Stimulated activated naive CD4-positive, alpha-beta T cell (primary cell): ENCODE measurements at places on chromosomes 11 and 22.

DNA sequence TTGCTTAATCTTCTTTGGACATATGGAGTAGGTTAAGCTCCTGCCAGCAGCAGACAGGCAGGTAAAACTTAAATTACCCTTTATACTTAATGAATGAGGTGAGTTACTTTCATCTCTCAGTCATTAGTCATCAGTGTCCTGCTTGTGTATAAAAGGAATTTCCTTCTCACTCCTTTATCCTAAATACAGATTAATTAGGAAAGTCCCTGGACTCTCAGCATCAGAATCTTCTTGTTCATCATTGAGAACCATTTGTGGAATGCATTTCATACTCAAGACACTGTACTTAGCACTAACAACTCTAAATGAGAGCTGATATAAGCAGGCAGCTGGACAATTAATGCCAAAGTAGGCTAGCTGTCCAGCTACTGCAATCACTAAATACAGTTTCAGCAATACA, 630.4 kb downstream of the METTL15 start:
- no peak for DNase-seq

- DNase-seq, result no peak
Measured at GRCh38 chr22:42717197-42717928, 3.3 kb downstream of the A4GALT start.

DNA sequence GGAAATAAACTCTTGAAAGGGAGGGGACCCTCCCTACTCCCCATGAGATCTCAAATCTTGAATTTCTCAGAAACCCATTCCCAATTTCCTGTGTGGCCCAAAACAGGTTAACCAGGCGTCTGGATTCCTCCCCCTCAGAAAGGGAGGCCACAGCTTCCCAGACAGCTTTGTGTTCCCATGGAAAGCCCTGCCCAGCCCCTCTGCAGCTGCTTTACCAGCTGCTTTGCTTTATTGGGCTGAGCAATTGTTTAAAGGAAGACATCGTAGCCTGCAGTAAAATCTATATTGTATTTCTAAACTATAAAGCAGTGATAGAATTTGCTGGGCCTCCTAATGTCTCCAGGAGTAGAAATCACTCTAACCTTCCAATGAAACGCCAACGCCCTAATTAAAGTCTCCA, 97.4 kb downstream of the CHST1 start:
- DNase-seq, result no peak

DNA sequence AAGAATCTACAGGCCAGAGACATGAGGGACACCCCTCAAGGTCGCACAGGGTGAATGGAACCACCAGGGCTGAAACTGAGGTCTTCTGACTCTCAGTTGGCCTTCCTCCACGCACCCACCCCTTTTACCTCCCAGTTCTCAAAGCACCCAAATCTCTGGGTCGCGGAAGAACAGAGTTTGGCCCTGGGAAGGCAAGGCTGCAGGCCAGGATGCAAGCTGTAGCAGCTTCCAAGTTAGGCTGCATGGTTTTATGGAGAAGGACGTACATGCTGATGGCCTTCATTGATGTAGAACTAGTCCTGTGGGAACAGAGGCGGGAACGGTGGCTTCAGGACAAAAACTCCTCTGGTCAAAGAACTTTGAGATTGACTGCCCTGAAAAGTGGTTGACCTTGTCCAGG, 143.5 kb upstream of the B3GAT1 start:
- DNase-seq, result no peak

DNA sequence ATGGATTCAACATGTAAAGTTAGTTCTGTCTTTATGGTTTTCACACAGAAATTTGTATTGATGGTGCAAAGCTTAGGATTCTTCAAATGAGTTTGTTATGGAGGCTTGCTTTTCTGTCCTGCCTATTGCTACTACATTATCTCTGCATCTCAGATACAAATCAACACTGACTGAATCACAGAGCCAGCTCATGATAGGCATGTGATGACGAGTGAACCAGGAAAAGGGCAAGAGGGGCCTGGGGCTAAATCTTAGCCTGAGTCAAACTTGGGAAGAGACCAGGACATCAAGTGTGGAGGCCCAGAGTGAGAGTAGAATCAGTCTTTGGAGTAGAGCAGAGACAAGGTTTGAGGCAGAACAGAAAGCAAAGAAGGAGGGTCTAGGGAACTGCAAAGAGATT, 107.1 kb upstream of the CD44 start:
- DNase-seq, result no peak

DNA sequence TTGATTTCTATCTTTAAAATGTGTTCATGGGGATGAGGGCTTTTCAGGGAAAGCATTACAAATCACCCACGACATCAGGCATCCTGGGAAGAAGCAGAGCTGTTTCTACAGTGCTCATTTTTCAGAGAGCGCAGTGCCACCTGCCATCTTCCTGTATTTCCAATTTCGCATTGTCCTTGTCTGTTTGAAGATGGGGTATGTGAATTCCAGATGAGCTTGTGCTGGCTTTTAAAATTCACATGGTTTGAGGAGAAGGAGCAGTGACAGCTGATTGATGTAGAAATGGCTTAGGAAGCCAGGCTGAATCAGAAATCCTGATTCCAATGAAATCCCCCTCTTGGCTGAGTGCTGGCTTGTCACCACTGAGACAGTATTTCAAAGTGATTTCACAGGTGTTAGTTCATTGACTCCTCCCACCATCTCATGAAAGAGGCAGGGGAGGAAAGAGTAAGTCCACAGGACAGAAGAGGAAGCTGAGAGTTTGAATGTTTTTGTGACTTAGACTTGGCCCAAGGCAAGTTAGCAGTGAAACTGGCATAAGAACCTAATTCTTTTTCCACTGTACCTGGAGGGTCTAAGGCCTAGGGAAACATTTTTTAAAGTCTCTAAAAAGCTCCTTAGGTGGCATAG, 344.6 kb upstream of the C11orf87 start:
- DNase-seq, result no peak

- DNase-seq, result peak; percentile 16
Measured at GRCh38 chr11:64868904-64869570, 9.4 kb downstream of the EHD1 start.

DNA sequence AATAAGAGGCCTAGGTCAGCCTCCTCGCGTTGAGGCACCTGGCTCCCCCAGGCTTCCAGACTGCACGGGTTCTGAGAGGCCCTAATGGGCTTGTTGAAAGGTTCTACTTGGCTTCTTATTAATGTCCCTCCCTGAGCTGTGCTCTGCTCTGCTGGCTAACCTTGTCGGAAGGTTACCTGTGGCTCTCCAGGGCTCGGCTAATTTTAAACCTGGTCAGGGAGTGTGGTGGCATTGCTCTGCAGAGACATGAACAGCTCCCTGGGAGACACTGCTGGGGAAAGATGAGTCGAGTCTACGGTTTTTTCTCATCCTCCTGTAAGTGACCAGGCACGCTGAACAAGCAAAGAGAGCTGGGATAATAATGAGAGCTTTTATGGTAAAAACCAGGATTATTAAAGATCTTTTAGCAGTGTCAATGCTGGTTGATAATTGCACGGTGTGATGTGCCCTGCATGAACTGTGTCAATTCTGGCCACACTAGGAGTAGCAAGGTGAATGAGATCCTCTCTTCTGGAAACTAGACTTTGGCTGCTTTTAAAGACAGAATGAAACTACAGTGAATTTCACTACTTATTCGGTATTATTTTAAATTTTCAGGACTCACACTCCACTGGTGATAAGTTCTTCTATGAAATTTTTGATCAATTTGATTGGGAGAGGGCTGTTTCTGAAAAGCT, 70.7 kb downstream of the TEAD1 start:
- DNase-seq, result no peak

DNA sequence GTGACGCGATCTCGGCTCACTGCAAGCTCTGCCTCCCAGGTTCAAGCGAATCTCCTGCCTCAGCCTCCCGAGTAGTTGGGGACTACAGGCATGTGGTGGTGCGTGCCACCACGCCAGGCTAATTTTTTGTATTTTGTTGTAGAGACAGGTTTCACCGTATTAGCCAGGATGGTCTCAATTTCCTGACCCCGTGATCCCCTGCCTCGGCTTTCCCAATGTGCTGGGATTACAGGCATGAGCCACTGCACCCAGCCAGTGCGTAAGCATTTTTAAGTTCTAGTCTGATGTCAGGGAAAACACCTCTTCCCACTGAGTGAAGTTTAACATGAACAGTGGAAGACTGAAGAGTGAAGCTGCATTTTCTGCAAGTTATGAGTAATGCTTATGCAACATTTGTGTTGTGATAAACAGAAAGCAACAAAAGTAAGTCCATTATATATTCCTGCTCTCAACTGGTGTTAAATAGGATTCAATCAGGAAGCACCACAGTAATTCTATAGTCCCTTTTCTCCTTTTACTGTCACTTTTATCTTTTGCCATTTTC, 1219.8 kb upstream of the RAG2 start:
- DNase-seq, result no peak

DNA sequence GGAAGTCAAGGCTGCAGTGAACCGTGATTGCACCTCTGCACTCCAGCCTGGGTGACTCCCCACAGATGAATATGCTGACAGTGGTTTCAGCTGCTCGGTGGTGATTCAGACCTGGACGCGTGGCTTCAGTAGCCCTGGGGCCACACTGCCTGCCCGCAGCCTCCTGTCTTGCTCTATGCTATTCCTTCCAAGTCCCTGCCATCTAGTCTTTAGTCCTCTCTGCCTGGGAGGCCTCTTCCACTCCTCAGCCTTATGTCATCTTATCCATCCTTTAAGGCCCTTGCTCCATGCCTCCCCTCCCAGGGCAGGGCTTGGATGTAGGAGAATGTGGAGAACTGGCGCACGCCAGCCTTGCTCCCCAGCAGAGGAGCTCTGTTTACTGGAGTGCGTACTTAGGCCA, 23.0 kb downstream of the YDJC start:
- no peak for DNase-seq

DNA sequence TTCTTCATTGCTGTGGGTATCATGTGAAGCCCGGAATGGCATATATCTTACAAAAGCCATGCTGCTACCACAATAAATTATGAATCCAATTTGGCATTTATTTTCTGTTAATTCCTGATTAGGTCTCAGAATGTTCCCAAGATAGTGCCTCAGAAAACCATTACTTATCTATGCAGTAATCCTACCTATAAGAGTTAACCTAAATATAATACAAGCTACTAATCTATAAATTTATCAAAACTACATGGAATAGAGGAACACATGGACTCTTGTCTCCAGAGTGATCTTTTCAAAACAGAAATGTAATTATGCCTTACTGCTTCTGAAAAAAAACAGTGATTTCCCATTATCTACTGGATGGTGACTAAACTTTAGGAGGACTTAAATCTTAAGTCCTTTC, 687.8 kb upstream of the ANO5 start:
- DNase-seq, result no peak

DNA sequence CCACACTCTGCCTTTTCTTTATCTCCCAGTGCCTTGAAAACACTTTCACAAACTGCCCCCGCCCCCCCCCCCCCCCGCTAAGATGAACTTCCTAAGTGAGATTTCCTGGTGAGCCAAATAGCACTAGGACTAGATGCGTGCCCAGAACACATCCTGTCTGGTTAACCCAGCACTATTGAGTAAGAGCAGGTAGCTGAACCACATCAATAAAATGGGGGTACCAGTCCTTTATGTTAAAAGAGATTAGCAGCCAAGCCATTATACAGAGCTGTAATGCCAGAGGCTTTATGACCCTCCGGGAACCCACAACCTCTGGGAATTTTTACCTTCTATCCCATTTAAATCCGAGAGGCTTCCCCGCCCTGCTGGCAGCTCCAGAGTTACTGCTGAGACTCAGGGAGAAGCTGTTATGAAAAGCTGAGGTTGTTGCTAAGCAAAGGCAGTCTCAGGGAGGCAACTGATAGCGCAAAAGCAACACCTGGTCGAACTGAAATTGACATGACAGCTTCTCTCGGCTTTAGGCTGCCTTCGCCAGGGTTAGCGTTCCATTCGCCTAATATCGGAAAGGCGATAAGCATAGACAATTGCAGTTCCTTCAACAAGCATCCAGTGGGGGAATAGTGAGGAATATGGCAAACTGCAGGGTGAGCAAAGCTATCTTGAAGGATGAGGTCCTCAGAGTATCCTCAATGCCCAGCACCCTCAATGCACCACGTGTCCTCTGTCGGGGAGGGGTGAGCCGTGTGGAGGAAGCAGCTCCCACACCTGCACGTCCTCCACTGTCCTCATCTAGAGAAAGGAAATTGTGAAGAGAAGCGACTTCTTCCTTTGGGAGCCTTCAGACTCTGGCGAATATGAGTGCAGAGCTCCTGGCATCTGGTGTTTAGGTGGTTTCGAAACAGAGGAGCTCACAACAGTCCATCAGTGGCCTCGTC, 977.0 kb downstream of the NTM start:
- DNase-seq, result no peak

DNA sequence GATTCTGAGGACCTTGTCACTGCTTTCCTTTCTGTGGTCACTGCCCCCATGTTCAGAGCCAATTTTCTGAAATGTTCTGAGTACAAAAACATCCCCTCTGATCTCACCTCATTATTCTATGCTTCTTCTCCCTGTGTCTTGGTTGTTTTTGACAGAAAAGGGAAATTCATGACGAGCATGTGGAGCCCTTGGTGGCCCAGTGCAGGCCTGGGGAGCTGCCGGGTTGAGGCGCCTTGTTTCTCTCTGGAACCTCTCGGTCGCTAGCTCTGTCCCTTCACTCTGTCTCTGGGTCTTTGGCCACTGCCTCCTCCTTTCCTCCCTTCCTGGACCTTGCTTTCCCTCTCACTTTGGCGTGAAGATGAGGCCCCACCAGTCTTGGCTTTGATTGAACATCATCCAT, 63.0 kb upstream of the THY1 start:
- DNase-seq, result no peak

DNA sequence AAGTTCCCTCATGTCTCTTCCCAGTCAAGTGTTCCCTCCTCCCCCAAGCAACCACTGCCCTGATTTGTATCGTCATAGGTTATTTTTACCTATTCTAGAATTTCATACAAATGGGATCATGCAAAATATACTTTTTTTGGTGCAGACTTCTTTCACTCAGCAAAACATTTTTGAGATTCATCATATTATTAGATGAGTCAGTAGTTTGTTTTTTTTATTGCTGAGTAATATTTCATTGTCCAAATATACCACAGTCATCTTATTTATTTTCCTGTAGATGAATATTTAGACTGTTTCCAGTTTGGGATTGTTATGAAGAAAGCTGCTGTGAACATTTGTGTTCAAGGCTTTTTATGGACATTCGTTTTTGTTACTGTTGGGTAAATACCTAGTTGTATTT, 126.2 kb upstream of the SEZ6L start:
- DNase-seq, result no peak

DNA sequence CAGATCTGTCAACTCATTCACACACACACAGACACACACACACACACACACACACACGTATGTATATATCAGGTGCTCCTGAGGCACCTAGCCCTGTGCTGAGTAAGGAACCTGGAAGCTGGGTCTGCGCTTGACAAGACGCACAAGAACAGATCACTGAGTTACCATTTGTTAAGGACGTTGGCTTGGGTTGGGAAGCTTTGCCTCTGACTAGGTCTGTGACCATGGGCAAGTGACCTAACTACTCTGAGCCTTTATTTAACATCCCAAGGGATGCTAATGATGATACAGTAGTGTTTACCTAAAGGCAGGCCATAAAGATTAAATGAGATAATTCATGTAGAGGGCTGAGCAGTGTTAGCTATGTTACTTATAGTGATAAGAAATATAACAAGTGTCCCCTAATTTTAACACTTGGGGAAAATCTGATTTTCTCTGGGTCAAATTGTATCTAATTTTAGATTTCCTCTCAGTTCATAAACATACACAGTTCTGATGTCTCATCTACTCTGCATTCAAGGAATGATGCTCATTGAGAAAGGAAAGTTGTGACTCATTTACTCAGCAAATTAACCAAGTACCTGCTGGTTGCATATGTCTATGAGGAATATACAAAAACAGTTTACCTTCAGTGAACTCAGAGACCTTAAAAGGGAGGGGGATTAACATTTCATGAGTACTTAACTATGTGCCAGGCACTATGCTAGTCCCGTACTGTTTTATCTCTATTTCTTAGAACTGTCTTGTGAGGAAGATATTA, 13.6 kb downstream of the RNF185 start:
- no peak for DNase-seq
